ENCODE measurements at places on chromosomes 12 and 14.

DNA sequence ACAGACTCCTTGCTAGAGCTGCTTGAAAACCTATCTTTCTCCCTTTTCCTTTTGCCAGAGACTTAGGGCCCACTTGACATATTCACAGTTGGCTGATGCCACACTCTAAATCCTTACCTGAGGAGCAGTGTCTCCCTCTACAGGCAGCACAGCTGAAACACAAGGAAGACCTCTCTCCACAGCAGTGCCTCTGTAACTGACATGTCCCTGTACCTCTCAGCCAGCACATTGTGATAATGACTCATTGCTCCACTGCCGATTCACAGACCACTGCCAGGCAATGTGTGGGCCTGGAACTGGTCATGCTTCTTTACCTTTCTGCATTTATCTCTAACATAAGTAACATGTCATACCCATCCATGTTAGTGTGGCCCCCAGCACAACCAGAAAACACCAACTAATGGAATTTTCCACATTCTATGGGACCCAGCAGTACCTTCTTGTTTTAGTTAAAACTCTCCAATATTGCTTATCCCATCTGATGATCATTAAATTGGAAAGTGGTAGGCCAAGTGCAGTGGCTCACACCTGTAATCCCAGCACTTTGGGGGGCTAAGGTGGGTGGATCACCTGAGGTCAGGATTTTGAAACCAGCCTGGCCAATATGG lies 56.5 kb downstream of the GTF2A1 start:
- peak; percentile 57 for DNase-seq

GRCh38 chr12:127770118-127770517 lies 496.9 kb upstream of the TMEM132C start:
- no peak for DNase-seq

DNA sequence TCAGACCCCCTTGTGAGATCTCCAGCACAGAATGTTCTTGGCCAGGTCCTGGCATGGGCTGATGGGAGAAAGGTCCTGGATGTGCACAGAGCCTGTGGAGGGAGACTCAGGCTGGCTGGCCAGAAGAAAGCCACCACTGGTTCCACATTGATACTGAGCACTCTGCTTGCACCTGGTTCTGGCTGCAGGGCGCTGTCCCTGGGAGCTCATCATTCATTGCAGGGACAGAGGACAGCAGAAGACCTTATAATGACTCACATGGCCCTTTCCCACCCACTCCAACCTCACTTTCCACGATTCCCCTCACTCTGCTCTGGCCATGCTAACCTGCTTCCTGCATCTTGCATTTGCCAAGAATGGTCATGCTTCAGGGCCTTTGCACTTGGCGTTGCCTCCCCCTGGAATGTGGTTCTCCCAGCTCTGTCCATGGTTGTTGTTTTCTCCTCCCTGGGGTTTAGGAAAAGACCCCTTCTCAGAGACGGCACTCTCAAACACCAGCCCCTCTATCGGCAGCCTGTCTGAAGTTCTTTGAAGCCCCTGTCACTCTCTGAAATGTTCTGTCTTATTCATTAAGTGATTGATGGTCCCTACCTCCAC lies 10.3 kb downstream of the KRT7 start:
- DNase-seq: no peak

- no peak for DNase-seq
Measured at GRCh38 chr12:94957006-94957405, 46.5 kb downstream of the NDUFA12 start.

GRCh38 chr14:90700933-90701776 lies 115.1 kb downstream of the TTC7B start:
- DNase-seq: no peak

DNA sequence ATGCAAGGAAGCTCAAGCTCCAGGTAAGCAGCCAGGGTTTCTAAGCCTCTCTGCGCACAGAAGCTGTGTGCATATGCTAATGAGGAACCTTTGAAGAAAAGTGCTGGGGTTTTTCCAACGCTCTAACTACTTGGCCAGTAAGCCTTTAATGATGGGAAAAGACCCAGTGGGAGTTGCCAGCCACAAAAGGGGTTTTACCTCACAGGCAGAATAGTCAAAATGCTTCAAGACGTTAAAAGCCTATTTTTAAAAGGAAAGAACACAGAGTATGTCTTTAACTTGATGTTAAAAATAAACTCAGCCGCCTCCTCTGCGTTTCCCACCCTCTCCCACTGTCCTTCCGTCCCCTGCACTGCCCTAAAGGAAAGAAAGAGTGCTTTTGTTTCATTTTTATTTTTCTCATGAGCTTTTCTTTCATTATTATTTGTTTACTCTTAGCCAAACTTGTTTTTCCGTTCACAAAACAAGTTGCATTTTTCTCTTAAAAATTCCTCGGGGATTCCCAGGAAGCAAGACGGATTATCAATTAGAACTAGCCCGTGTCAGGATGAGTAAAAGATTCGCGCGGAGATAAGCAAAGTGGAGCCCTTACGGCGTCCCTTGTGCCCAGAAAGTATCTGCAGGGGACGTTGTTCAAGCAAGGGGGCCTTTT lies 209.8 kb upstream of the NUDT4 start:
- DNase-seq: no peak

- DNase-seq: no peak
Measured at GRCh38 chr12:52300796-52301691, 9.7 kb upstream of the KRT81 start.

DNA sequence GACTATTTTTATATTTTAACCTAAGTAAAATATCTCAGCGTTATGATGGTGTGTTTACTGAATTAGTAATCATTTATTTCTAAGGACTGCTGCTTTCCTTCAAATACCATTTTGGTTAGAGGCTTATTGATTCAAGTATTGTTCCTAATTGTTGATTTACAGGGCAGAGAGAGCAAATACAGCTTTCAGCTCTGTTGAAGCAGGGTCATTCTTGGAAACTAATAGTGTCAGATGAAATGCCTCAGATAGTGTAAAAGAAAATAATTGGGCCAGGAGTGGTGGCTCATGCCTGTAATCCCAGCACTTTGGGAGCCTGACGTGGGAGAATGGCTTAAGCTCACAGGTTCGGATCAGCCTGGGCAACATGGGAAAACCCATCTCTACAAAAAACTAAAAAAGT lies 249.3 kb downstream of the FUT8 start:
- no peak for DNase-seq

DNA sequence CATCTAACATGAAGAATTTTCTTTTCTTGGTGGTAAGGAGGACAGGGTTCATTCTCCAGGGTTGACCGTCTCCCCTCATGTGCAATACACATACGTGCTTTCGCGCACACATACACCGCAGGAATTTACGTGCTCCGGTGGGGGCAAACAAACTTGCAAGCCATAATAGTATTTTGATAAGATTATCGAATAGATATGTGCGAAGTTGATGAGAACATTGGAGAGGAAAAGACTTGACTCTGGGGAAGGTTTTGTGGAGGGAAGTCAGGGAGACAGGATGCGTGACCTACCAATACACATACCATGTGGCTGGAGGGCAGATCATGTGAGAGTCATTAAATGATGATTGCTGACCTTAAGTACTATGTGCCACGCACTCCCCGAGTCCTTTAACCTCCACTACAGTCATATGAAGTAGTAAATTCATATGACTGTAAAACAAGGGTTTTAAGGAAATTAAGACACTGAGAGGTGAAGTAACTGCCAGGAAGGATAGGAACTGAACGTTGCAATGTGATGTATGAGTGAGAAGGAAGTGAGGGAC lies 921 bp downstream of the RAD51B start:
- DNase-seq: peak; percentile 31

GRCh38 chr14:65153101-65153500 lies 50.8 kb upstream of the MAX start:
- no peak for DNase-seq

GRCh38 chr12:116582610-116583009 lies 23.4 kb downstream of the MAP1LC3B2 start:
- DNase-seq: no peak

- no peak for DNase-seq
Measured at GRCh38 chr12:95198914-95199313, 18.4 kb downstream of the FGD6 start.

- DNase-seq: no peak
Measured at GRCh38 chr12:55727643-55728185, 1.1 kb downstream of the CD63 start.

DNA sequence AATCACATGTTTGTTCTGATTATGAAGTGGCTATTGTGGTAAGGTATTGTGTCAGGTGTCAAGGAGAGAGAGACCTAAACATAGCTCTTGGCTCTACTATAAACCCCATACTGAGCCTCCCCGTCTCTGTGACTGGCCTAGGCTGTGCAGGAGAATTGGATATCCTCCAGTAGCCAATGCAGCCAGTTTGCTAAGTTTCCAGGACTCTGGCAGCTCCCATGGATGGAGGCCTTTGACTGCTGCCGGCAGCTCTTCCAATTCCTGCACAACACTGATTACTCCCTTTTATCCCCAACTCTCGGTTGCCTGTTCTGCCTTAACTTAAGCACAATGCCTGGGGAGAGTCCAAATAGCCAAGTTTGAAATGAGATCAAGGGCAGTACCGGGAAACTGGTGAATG lies 59.3 kb downstream of the ABCC9 start:
- DNase-seq: no peak

- DNase-seq: no peak
Measured at GRCh38 chr14:53599221-53599945, 357.2 kb downstream of the BMP4 start.

GRCh38 chr14:46054526-46054925 lies 597.1 kb downstream of the RPL10L start:
- peak; percentile 8 for DNase-seq

DNA sequence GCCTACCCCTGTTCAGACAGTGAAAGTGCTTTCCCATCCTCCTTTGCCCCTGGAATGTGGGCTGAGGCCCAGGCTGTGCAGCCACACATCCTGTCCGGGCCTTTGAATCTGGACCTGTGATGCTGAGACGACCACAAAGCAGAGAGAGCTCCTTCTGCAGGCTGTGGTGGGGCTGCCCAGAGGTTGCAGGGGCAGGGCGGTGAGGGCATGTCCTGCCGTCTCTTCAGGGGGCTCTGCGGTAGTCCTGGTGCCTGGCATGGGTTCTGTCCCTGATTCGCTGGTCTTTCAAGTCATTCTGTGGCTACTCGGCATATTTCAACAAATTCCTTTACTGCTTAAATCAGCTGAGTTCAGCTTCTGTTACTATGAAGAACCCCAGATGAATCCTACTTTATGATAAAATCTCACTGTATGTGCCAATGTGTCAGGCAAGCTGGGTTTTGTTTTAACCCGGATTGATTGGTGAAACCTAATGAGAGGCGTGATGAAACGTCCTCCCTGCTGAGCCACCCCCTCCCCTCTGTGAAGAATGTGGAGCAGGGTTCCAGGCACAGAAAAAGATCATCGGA lies 63.4 kb upstream of the DICER1 start:
- no peak for DNase-seq

DNA sequence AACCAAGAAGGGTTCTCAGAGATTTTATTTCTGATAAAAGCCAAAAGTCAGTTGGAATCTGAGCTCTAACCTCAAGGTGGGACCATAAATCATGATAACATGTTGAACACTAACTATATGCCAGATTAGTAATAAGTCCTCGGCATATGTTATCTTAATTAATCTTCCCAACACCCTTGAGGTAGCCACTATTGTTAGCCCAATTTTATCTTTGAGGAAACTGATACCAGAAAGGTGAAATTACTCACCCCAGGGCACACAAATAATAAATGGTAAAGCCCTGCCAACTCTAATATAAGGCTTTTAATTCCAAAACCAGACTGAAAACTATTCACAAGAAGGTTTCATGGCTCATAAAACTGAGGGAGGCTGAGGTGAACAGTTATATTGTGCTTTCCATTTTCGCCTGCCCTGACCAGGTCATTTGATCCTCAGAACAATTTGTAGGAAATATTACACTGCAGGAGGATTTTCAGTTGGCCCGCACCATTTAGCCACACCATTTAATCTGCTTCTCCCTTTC lies 16.1 kb upstream of the NUAK1 start:
- DNase-seq: no peak

DNA sequence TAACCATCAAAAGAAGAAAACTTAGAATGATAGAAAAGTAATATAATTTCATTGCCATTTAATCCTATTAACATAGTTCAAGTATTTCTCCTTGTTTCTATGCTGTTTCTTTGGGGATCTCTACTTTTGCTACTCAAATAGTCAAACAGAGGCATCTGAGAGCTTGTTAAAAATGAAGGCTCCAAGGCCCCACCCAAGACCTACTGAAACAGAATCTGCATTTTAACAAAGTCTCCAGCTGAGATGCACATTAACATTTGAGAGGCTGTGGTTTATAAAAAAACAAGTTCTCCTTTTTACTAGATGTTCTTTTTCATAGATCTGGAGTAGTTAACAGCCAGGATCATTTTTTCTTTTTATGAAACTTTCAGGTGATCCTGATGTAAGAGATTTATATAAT lies 31.8 kb downstream of the PPFIA2 start:
- DNase-seq: no peak

GRCh38 chr12:26317942-26318575 lies 122.7 kb downstream of the SSPN start:
- peak; percentile 63 for DNase-seq

DNA sequence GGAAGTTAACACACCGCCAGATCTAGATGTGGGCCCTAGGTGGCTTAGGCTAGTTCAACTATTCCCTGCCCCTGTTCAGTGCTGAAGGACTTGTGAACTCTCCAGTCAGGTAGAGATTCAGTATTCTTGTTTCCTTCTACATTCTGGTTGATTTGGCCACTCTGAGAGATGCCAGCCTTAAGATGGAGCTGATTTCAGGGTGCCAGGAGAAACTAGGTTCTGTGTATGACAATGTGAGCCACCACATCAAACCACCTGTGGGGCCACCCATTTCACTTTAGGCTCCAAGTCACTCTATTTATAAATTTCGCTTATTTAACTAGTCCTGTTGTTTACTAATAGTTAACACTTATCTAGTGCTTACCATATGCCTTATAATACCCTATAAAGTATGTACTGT lies 26.0 kb downstream of the FRMD6 start:
- no peak for DNase-seq

DNA sequence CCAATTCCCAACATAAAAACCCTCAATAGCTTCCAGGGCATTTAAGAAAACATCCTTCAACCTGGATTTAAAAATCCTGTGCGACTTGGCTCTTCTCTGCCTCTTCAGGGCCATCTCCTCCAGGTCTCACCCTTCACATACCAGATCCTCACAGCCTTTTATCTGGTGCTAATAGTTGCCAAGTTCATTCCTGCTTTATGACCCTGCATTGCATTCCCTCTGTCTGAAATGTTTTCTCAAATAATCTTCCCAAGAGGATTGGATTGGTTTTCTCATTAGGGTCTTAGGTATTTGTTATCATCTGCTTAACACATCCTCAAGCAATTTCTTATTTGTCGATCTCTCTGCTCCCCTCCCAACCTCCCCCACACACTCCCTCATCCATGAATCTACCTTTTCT lies 832.0 kb downstream of the GALC start:
- DNase-seq: no peak

- DNase-seq: no peak
Measured at GRCh38 chr12:91377436-91377835, 194.8 kb upstream of the DCN start.

DNA sequence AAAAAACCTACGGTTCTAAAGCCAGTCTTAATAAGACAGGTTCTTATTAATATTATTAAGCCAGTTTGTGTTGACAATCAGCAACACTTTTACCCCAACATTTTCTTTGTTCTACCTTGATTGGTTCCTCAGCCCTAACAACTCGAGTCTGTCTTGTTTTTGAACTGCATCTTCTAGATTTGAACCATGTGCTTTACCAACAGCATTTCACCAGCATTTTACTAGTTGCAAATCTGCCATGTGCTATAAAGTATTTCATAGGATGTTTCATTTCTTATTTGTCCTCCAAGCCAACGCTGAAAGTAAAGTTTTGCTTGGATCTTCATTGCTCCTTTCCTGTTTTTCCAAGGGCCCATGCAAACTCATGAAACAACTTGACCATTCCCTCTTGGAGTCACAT lies 133.4 kb downstream of the ST8SIA1 start:
- no peak for DNase-seq

GRCh38 chr14:99718811-99719192 lies 34.7 kb downstream of the CYP46A1 start:
- no peak for DNase-seq

Measured in RWPE1 (cell line).